Stimulated activated CD8-positive, alpha-beta memory T cell treated with anti-CD3 and anti-CD28 coated beads, Interleukin-4, amount 100 ng/mL, for 4 hours (primary cell): ENCODE measurements at places on chromosomes 4 and X.

- no peak for DNase-seq
Measured at GRCh38 chr4:8792491-8792890, 79.1 kb downstream of the HMX1 start.

- DNase-seq = no peak
Measured at GRCh38 chr4:181966104-181966551, 277.1 kb upstream of the TENM3 start.

DNA sequence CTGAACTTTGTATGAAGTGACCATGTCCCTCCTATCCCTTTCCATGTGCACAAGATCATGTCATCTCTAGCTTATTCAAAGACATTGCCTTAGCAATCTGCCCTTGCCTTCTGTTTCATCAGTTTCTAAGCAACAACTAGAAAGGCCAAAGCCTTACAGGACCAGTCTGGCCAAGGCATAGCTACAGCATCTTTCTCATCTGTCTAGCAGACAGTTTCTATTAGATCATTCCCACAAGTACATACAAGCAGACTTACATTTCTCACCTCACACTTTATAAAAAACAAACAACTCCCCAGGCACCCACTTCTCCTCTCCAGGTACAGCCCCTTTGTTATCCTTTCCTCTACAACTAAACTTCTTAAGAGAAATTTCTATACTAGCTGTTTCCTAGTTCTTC is 188.7 kb upstream of the AADAT start:
- DNase-seq = no peak

DNA sequence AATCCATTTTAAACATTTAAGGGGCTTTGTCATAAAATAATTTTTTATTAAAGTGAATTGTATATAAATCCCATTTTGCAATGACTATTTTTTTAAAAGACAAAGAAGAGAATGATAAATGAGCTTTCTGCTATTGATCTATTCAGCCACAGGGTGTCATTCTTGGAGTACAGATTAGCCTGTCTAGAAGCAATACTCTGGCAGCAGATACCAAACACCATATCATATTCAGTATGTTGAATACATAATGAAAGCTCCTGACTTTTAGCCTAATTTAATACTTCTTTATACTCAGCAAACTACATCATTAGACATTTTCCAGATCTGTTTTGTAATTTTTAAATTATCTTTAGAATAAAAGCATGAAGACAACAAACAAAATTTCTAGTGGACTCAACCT is 496.3 kb downstream of the PDGFC start:
- no peak for DNase-seq
